ENCODE measurements at places on chromosomes 1 and 21.

- DNase-seq: peak; percentile 71
These were observed 2.9 kb downstream of the EIF2D start for GRCh38 chr1:206609229-206609991.

- no peak for DNase-seq
These were observed 4.1 kb downstream of the SH3BP5L start for GRCh38 chr1:248821641-248822040.

DNA sequence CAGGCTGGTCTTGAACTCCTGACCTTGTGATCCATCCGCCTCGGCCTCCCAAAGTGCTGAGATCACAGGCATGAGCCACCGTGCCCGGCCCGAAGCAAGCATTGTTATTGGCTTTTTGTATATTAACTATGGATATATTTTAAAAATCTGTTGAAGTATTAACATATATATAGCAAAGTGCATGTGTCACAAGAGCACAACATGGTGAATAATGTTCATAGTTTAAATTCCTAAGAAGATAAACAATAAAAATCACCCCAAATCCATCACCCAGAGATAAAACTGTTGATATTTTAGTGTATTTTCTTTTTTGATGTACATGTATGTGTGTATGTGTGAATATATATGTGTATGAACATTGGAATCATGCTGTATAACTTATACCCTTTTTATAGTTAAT lies 9.1 kb upstream of the FOXE3 start:
- no peak for DNase-seq

GRCh38 chr1:59552007-59552406 lies 255.1 kb downstream of the FGGY start:
- DNase-seq: no peak

DNA sequence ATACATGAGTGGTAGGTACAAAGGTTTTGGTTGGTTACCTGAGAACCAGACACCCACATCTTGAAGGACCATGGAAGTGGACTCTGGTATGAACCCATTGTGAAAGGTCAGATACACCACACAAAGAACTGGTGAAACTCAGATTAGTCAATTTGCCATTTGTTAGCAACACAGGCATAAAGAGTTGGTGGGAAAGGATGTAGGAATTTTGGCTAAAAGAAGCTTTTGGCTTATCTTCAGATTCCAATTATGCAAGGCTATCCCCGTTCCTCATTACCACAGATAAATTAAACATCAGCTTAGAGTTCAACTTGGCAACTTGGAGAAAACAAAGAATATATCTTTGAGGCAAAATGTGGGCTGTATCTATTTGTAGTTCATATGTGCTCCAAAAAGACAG lies 87.0 kb upstream of the IRF2BP2 start:
- no peak for DNase-seq

- no peak for DNase-seq
These were observed 32.5 kb upstream of the ASPM start for GRCh38 chr1:197178998-197179397.

DNA sequence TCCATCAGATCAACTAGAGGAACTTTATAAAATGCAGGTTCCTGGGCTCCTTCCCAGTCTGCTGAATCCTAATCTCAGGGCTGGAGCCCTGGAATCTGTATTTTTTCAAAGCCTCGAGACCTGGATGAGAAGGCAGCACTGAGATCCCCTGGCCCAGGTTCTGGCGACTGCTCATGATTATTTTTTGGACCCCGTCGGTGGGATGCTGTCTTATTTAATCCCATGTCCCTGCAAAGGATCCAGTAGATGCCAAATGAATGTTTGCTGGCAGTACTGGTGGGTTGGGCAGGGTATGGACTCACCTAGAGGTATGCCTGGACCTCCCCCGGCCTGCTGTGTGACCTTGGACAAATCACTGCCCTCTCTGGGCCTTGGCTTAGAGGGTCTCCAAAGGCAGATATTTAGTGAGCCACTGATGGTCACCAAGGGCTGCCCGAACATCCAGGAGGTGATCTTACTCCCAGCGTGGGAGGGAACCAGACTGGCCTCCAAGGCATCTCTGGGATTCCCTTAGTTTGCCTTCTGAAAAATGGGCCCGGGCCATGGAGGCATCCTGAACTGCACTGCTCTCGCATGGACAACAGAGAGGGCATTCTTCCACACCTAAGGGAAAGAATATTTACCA lies 91.6 kb upstream of the RUNX3 start:
- no peak for DNase-seq

DNA sequence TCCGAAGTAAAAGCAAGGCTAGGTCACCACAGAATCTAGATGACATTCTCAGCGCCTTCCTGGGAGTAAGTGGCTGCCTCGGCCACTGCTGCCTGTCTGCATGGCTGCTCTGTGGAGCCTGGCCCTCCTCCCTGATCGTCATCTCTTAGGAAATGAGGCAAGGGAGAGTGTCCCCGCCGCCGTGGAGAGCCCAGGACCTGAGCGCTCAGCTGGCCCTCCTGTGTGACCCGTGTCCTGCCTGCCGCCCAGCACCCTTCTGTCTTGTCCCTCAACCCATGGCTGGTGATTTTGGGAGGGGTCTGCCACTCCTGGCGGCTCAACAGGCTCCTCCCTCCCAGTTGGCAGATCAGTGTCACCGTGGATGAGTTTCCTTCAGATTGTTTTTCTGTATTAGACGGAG lies 156.4 kb upstream of the COL6A1 start:
- no peak for DNase-seq

GRCh38 chr1:44433209-44433608 lies 28.2 kb downstream of the RNF220 start:
- no peak for DNase-seq
